Stimulated activated CD4-positive, alpha-beta T cell treated with anti-CD3 and anti-CD28 coated beads, Interleukin-1b, Interleukin-23, amount 100 ng/mL, for 4 hours (primary cell): ENCODE measurements at places on chromosomes 1 and 21.

DNA sequence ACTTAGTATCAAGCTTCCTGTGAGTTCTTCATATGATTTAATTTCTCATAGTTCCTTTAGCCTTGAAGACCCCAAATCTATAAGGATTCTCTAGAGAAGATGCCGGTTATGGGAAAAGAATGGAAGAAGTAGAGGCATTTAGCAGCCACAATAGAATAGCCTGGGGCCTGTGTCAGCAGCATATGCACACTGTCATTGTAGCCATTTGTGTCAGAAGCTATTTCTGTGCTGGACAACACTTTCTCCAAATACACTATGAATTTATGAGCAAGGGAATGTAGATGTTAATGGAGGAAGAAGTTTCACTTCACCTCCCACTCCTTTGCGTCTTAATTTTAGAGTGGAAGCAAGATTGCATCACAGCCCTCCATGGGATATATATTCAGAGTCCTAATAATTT is 17.4 kb downstream of the JAM2 start:
- DNase-seq = no peak

DNA sequence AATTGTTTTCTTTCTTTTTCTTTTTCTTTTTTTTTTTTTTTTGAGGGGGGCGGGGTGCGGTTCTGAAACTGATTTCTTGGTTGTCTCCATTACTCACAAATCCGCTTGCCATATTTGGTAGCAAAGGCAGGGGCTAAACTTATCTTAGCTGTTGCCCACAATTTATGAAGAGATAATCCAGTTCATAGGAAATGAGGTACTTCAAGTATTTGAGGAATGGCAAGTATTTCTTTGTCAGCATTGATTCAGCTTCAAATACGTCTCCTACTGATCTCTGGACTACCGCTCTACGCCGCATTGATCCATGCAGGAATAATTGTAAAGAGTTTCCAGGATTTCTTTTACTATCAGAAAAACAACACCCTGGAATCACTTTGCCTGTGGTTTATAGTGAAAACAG is 289.2 kb upstream of the DPYD start:
- DNase-seq = no peak

GRCh38 chr1:166925810-166926478 is 49.4 kb downstream of the ILDR2 start:
- DNase-seq = no peak

DNA sequence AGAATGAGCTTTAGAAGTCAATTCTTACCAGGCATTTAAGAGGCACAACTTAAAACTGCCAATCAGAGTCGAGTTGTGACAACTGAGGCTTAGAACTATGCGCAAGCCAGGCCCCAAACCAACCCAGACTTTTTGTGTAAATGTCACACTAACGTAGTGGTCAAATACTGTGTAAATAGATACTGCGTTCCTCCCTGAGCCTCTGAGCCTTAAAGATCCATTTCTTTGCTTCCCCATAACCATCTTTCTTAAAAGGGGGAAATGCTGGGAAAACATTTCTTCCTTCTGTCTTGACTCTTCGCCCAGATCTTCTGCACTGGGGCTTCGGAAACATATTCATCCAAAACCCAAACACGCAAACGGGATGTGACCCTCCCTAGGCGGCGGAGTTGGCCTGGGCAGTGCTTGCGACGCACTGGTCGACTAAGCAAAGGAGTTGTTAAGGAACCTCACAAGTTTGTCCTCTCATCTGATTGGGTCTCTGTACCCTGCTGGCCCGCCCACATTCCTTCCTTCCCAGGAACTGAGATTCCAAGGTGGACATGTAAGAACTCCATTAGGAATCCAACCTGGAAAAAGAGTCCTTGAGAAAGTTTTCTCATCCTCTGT is 2.6 kb downstream of the ADAMTS5 start:
- no peak for DNase-seq

DNA sequence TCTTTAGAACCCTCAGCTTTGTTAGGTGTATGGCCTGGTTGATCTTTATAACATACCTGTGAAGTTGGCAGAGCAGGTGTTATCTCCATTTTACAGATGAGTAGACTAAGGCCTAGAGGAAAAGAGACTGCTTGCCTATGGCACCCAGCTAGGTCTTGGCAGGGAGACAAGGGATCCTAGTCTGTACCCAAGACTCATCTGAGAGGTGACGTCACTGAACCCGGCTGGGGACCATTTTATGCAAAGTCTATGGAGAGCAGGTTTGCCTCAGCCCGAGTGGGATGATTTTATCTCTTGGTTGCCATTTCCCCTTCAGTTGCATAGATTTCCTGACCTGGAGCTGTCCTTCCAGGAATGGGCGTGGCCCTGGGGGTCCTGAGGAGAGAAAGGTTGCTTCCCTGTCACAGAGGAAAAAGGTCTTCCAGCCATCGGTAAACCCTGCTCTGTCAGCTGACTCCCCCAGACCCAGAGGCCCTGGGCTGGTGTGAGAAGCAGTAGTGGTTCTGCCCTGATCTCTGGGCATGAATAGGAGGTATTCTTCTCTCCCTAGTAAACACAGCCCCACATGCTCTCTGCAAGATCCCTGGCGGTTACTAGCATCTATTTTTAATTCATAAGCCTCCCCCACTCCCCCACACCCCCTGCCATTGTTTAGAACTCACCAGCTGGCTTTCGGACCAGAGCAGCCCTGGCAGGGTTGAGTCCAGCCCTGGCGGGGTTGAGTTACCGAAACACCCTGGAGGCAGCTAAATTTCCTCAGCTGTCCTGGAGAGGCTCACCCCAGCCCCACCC is 19.6 kb downstream of the TMCC2 start:
- no peak for DNase-seq

DNA sequence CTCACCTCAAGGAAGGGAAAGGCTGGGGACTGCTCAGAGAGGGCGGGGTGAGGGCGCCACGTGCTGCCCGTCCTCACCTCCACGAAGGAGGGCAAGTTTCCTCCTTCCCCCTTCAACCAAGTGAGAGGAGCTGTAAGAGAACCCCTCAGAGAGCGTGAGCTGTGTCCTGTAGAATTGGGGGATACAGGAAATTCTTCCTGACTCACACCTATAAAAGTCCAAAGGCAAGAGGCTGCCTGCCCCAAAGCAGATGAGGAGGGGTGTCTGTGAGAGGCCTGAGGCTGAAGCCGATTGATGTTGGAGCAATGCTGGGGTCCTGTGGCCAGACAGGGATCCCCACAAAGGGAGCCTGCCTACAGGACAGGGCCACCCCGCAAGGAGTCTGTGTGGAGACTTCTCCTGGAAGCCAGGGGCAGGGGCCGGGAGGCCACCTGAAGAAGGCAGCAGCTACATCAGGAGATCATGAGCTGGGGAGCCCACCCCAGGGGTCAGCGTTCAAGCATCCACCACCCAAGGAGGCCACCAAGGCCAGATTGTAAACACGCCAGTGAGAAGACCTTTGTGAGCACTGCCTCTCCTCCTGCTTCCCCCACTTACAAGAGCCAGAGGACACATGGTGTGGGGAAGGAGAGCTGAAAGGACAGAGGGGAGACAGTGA is 27.7 kb downstream of the S100A6 start:
- DNase-seq = no peak

DNA sequence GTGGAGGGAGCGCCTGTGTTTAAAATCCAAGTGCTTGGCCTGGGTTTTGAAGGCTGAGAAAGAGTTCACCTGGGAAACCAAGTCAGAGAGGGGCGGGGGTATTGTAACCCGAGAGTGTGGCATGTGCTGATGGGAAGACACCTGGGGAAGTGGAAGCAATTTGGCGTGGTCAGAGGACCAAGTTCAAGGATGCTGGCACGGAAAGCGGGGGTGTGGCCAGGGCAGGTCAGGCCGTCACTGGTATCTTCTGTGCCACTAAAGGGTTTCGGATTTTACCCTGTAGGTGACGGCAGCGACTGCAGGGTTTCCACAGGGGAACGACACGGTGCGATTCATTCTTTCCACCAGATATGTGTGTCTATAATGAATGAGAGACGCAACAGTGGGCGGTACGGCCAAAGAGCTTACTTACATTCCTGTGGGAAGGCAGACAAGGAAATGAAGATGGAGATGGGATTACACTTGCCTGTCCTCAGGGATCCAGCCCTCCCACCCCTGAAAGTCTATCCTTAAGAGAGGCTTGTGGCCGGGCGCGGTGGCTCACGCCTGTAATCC is 31.3 kb downstream of the CA6 start:
- DNase-seq = no peak

DNA sequence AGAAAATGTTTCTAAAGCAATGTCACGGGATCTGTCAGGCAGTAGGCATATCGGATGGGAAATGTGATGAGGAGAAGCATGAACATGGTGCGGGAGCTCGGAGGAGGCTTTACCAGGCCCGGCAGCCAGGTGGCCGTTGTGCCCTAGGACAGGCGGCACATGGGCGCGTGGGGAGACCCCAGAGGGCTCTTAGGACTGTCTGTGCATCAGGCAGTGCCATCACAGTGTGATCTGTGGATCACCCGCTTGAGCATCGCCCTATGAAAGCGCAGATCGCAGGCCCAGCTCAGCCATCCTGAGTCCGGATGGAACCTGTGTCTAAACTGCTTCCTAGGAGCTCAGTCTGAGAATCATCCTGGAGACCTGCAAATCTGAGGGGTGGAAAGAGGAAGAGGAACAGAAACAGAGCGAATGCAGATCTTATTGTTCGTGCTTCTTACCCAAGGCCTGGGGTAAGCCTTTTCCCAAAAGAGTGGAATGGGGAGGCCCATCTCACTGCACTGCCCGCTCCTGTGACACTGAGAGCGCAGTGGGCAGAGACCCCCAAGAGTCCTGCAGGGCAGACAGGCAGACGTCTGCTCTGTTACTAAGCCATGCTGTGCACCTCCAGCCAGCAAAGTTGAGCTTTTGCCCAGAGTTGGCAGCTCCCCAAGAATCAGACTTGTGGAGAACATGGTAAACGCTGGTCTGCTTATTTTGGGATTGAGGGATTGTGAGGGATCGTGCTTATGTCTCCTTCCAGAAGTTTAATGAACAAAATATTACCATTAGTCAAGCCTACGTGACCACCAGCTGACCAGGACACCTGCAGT is 251.0 kb downstream of the RHOU start:
- no peak for DNase-seq

DNA sequence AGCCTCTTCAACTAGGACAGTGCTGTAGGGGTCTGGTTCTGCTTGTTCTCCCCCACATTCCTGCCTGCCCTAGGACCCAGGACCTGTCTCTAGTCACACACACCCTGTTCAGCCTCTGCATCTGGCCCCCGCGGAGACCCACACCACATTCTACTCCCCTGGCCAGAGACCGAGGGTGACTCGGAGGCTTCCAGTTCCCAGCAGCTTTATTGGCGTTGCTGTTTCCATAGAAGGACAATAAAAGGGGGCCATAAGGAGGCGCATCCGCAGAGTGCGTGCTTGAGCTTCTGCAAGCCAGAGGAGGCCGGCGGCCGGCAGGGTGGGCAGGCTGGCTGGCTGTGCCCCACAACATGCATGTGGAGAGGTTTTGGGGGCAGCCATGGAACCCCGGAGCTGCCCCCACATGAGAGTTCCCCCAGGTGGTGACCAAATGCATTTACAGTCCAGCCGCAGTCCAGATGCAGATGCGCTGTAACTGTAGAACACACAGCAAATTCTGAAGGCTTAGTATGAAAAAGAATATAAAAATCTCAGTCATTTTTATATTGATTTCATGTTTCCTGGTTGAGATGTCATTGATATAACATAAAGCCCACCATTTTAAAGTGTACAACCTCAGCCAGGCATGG is 52.4 kb downstream of the PDE9A start:
- no peak for DNase-seq

GRCh38 chr1:23809751-23810171 is 9.2 kb upstream of the GALE start:
- peak; percentile 73 for DNase-seq

GRCh38 chr21:25999921-26000582 is 170.5 kb downstream of the APP start:
- DNase-seq = no peak

DNA sequence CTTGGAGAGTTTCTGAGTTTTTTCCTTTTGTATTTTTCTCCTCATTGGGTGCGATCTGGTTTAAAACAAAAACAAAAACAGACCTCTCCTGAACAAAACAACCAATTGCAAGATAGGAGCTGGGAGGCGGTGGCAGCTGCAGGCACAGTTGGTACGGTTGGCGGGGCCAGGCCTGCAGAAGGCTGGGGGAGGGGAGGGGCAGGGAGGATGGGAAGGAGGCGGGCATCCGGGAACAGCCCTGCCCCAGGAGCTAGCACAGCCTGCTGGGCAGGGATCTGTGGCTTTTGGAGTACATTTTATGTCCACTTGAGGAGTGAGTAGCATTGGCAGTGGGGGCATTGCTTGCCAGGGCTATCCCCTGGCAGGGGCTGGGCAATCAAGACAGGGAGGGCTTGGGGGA is 5.2 kb downstream of the CAPN9 start:
- DNase-seq = no peak

DNA sequence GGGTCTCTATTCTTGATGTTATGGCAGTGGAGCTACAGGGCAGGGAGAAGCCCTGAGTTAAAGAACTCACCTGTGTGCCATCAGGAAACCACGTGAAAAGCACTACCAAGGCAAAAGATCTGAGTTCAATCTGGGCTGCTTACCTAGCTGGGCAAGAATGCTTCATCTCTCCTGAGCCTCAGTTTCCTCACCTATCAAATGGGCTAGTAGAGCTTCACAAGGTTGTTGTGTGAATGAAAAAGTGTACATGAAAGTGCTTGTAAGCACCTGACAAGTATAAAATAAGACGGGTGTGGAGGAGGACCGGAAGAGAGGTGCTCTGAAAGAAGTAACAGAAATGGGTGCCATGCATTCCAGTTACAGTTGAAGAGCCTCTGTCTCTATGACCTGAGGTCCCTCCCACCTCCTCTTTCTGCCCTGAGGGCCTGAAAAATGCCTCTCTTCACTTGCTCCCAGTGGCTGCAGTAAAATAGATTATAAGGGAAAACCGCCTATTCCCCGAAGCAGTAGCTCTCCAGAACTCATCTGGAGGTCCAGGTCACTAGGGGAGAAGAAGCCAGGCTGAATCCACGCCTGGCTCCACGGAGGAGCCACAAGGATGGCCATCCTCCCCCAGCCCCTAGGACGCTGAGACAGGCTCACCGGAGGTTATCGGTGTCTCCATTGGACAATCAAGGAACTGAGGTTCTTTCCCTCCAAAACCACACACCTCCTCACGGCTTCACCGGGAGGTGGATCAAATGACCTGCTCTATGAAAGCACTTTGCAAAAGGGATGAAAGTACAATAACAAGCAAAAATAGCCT is 1.4 kb downstream of the GPR161 start:
- DNase-seq = no peak

GRCh38 chr21:38476385-38476784 is 21.9 kb downstream of the ERG start:
- DNase-seq = no peak

- no peak for DNase-seq
Observed at GRCh38 chr1:234975941-234976860, 152.4 kb downstream of the TOMM20 start.

DNA sequence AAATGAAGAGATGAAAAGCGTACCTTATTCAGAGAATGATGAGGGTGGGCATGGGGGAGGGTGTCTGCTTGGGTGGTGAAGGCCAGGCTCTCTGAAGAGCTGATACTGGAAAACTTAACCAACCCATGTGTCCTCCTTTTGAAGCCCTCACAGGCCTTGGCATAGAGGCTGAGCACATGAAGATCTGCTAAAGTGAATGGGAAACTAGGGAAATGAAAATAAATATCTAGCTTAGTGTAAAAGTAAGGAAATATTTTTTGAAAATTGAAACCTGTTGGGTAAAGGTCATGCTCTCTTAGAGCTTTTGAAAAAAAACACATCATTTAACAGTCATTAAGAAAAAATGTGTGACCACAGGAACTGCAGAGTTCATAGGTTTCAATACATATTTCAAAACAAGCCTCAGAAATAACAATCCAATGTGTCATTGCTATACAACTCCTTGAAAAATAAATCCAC is 40.5 kb upstream of the RALGPS2 start:
- no peak for DNase-seq
